ENCODE measurements at places on chromosomes 2 and 18. TPM values are rescaled to one million over a fixed set of nuclear protein-coding genes. Genes with fewer than 3 reads are reported as not detected.

GRCh38 chr2:217846321-217846743 lies 156.5 kb downstream of the TNS1 start:
- no peak for DNase-seq

- no peak for DNase-seq
Observed at GRCh38 chr2:118223511-118223991, 135.3 kb downstream of the INSIG2 start.

GRCh38 chr2:62998949-62999348 lies 51.7 kb upstream of the OTX1 start:
- DNase-seq, result no peak

DNA sequence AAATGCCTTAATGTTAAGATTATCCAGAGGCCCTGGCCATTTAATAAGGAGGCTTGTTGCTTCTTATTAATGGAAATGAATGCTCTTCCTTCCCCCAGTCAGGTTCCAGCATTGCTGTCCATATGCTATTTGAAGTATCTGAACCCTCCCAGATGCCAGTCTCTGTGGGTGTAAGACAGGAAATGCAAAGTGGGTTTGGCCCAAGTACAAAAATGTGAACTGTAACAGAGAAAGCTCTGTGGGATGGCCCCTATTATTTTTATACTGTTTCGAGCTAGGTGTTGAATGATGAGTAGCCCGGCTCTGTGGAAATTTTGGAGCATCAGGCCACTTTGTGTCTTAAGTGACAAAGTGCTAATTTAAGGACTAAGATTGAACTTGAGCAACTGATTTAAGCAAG lies 141.0 kb downstream of the UXS1 start:
- no peak for DNase-seq

DNA sequence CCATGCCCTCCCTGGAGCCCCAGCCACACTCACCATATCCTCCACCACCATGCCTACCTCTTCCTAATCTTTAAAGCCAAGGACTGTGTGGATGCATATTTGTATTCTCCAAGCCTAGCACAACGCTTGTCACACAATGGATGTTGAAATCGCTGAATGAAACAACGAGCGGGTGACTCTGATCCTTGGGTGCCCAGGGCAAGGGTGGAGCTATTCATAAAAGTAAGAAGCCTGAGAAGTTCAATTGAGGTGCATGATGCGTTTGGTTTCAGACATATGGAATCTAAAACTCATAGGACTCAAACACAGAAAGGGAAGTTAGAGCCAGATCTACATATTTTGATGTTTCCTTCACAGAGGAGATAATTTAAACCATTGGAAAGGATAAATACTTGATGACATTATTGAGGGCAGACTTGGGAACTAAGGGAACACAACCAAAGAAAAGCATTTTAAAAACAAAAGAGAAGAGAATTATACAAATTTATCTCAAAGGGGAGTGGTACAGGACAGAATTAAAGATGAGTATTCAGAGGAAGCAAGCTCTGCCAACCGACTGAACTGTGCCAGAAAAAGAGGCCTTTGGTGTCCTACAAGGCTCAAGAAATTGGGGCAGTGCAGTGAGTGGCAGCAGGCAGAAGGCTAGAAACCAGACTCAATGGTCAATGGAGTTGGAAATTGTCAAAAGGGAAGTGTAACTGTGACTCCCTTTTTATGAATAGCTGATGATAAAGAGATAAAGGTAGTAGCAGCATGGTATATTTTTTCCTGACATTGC lies 200.6 kb upstream of the NCKAP5 start:
- DNase-seq, result no peak

- no peak for DNase-seq
Observed at GRCh38 chr2:219285894-219286425, 6.8 kb downstream of the DNAJB2 start.

- DNase-seq, result no peak
Observed at GRCh38 chr18:70326255-70326654, 37.4 kb downstream of the SOCS6 start.

GRCh38 chr18:3747176-3747973 lies 297.4 kb downstream of the TGIF1 start:
- DNase-seq, result no peak

- no peak for DNase-seq
Observed at GRCh38 chr2:156837635-156838370, 401.6 kb downstream of the GPD2 start.

NR4A2 gene
- total RNA-seq, result 134 TPM

CYP26B1 gene
- total RNA-seq, result 0.06 TPM

PMAIP1 gene
- 105 TPM for total RNA-seq

Measured in activated naive CD4-positive, alpha-beta T cell treated with anti-CD3 and anti-CD28 coated beads, Interleukin-2, amount 50 U/mL, for 72 hours (primary cell).